ENCODE measurements at places on chromosomes 5 and 9.

GRCh38 chr9:98081477-98082219, 25.1 kb downstream of the NANS start:
- DNase-seq = no peak

DNA sequence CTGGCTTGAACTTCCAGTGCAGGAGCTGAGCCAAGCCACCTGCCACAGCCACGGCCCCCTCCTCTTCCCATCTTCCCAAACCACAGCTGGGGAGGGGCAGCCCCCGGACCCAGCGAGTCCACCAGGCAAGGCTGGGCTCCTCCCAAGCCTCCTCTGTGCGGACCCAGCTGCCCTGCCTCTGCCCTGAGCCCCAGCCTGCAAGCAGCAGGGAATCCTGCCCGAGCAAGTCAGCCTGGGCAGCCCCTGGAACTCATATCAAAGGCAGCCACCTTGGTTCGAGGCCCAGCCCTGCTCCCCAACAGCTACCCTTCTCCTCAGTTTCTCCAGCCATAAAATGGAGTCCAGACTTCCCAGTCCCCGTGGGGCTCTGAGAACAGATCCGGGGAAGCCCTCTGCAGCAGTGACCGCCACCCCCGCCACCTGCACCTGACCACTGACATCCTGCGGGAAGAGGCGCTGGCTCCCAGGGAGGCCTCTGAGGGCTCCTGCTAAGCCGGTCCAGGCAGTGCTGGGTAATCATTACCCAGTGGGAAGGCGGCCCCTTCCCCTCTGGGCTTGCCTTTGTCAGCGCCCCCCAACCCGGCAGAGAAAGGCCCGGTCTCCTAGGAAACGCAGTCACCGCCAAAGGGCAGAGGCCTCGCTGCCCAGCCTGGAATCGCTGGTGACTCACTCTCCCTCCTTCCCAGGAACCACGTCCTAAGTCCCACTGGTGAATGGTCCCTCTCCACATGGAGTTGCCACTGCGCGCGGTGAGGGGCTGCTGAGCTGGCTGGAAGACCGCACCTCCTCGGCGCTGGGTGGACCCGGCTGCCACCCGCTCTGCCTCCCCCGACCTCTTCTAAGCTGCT, 1.5 kb downstream of the VAV2 start:
- DNase-seq = no peak

GRCh38 chr5:156414391-156414790, 87.4 kb downstream of the SGCD start:
- no peak for DNase-seq

DNA sequence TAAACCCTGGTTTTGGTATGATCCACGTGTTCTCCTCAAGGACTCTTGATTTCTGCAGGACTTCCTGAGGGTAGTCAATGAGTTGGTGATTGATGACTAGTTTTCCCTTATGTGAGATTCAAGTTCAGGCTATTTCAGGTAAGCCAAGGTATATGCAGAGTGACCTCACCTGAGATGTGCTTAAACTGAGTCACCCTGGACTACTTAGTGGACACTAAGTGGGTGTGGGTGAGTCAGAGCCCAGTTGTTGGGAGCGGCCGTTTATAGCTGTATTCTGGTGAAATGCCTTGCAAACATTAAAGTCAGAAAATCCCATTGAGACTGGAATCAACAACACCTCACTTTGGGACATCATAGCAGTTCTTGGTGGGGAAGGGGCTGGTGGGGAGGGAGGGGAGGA, 62.9 kb downstream of the SLC28A3 start:
- no peak for DNase-seq

- no peak for DNase-seq
Measured at GRCh38 chr5:42495914-42496313, 72.7 kb downstream of the GHR start.

GRCh38 chr9:97515662-97516061, 14.2 kb downstream of the TMOD1 start:
- no peak for DNase-seq

DNA sequence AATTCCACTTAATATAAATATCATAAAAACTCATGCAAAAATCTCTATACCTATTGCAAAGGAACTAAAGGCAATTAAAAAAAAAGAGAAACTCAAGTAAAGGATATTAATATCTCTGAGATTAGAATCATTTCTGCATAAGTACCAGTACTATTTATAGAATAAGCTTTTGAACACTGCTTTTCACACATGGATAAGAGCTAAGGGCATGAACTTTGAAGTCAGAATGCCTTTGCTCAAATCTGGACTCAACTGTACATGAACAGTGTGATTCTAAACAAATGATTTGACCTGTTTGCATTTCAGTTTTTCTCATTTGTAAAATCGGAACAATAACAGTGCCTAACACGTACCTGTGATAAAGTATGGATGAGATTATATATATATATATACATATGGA, 255.9 kb downstream of the EFNA5 start:
- no peak for DNase-seq

DNA sequence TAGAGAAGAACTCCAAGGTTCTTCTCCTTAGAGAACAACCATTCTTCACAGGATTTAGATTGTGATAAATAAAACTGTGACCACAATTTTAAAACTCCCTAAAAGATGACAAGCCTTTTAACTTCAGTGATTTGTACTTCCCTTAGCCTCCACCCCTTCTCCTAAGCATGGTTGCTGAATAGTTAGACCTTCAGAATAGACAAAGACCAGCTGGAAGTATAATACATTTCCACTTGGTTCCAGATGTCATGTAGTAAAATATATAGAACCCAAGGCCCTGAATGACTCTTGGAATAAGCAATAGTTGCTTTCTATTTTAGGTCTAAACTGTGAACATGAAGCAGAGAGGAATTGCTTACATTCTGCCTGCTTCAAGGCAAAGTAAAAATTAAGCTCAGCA, 208.7 kb downstream of the ARRDC3 start:
- no peak for DNase-seq

DNA sequence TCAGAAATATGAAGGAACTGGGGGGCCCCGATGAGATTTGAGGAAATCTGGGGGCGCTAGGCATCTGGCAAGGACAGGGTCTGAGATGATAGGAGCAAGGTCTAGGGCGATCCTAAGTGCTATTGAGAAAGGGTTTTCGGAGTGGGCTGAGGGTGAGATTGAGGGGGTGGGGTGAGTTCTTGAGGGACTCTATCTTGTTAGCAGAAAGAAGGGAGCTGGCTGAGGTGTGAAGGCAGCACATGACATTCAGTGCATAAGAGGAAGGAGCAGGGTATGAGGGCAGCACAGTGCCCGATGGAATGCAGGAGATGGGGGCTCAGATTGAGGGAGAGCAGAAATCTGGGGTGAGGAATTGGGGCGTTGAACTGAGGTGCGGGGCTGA, 640 bp downstream of the TRIM32 start:
- DNase-seq = no peak

- no peak for DNase-seq
Measured at GRCh38 chr9:105198023-105198422, 46.4 kb upstream of the SLC44A1 start.

GRCh38 chr9:34227445-34227844, 48.6 kb downstream of the UBAP1 start:
- no peak for DNase-seq

DNA sequence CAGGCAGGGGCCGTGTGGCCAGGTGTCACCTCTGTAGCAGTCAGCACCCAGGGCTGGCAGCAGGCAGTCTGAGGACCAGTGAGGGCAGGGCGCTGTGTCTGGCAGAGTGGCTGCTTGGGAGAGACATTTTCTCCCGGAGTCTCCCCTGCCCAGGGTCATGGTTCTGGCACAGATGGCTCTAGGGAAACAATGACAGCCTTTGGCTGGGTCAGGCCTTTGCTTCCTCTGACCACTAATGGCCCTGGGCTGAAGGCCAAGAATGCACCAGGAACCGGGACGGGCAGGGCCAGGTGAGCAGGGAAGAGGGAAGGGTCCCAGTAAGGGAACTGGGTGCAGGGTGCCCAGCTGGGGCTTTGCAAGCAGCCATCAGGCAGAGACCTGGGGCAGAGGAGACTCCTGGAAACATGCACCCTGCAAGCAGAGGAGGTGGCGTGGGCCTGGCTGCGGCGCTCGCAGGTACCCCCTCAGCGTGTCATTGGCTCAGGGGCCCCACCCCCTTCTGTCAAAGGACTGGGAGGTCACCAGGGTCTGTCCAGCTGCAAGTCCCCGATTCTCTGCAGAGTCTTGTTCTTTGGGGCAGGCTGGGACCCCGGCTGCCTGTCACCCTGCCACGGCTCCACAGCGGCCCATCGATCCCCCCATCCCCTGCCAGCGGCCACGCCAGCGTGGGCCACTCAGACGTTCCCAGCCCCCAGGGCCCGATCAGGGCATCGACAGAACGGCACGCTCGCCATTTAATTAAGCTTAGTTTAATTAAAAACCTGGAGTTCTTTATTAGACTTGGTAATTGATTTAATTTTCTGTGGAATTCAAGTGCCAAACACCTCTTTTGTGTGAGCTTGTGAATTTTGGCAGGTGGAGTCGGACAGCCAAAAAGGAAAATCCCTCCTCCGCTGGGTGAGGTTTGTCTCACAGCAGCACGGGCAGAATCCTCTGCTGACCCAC, 18.9 kb upstream of the TMEM250 start:
- no peak for DNase-seq

DNA sequence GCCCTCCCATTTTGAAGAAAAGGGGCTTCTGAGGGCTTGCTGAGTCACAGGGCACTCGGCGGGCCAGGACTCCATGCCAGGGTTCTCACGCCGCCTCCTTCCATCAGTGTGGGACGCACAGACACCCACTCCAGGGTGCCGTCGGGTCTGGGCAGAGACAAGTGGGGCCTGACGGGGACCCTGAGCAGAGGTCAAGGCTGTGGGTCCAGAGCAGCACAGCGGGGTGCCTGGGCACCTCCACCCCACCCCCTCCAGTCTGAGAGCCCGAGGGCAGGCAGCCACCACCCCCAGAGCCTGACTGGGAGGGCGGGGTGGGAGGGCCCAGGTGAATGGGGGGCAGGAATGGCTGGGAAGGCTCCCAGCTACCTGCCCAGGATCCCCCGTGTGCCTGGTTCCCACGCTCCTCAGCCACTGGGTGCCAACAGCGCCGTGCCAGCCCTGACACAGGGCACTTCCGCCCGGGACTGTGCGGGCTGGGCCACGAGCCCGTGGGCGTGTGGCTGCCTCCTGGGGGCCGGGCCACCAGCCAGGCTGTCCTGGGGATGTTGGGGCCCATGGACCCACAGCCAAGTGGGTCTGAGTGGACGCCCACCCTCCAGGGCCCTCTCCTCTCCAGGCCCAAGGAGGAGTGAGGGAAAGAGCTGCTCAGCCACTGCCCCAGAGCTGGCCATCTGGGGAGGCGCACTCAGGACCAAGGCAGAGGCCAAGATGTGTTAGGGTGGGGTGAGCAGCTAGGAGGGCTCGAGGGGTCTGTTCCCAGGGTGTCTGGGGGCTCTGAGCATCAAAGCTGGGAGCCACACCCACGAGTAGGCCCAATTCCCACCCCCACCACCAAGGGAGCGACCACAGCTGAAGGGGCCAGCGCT, 10.1 kb upstream of the NRARP start:
- no peak for DNase-seq

- DNase-seq = no peak
Measured at GRCh38 chr5:67246108-67246507, 49.5 kb upstream of the CD180 start.

DNA sequence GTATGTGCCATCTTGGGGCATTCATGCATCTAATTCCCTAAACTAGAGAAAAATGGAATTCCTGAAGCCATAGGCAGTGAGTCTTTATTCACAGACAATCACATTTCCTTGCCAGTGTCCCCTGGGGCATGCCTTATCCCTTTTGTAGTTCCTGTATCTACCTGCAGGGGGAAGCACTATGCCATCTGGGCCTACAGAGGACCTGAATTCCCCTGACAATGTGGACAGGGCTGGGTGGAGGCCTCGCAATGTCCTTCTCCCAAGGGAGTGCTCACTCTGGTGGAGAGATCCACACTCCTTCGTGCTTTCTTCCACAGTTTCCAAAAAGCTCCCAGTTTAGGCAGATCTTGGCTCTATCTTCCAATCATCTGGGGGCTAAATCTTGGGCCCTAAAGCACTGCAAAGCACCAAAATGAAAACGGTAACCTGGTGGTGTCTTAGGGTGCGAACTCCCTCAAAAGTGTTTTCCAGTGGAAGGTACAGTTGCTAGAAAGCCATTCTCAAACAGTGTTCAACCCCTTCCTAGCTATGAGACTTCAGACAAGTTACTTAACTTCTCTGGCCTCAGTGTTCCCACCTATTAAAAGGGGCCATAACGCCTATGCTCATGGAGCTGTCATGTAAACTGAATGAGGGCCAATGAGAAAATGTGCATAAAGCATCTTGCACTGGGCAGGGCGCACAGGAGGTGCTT, 17.5 kb downstream of the WHRN start:
- no peak for DNase-seq

GRCh38 chr9:16869131-16869881, 1.2 kb downstream of the BNC2 start:
- DNase-seq = no peak

- no peak for DNase-seq
Measured at GRCh38 chr5:100706776-100707175, 171.6 kb downstream of the FAM174A start.

GRCh38 chr5:171050916-171051315, 189.1 kb downstream of the RANBP17 start:
- no peak for DNase-seq

GRCh38 chr5:13932011-13932410, 12.5 kb downstream of the DNAH5 start:
- DNase-seq = no peak

DNA sequence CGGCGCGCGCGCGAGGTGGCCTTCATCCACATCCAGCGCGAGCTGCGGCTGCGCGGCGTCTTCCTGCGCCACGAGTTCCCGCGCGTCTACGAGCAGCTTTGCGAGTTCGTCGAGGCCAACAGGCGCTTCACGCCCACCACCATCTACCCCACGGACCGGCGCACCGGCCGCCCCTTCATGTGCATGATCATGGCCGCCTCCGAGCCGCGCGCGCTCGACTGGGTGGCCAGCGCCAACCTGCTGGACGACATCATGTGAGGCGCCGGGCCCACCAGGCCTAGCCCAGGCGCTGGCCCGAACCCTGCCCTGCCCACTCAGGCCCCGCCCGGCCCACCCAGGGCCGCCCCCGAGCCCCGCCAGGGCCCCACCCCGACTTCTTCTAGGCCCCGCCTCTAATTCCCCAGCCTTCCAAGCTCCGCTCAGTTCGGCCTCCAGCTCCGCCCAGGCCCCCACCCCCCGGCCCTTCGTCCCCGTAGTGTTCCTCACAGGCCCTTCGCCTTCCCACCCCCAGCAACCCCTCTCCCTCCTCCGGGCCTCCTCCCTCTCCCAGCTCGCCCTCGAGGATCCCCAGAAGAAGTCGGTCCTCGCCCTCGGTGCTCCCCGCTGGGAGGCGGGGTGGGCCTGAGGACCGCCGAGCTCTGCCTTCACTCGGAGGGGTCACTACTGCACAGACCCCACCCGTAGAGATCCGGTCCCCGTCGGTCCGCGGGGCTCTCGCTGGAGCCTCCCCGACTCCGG, 2.0 kb upstream of the PHPT1 start:
- no peak for DNase-seq

GRCh38 chr5:122534829-122535228, 222.8 kb downstream of the SNCAIP start:
- DNase-seq = no peak

GRCh38 chr9:6827439-6828145, 69.8 kb downstream of the KDM4C start:
- DNase-seq = no peak

Measured in activated naive CD4-positive, alpha-beta T cell treated with anti-CD3 and anti-CD28 coated beads, Interleukin-2, amount 50 U/mL, for 72 hours (primary cell).